Mesenteric fat pad (tissue), 1 donor: ENCODE measurements at places on chromosomes 12 and 14. TPM values are rescaled to one million over a fixed set of nuclear protein-coding genes. Genes with fewer than 3 reads are reported as not detected.

DNA sequence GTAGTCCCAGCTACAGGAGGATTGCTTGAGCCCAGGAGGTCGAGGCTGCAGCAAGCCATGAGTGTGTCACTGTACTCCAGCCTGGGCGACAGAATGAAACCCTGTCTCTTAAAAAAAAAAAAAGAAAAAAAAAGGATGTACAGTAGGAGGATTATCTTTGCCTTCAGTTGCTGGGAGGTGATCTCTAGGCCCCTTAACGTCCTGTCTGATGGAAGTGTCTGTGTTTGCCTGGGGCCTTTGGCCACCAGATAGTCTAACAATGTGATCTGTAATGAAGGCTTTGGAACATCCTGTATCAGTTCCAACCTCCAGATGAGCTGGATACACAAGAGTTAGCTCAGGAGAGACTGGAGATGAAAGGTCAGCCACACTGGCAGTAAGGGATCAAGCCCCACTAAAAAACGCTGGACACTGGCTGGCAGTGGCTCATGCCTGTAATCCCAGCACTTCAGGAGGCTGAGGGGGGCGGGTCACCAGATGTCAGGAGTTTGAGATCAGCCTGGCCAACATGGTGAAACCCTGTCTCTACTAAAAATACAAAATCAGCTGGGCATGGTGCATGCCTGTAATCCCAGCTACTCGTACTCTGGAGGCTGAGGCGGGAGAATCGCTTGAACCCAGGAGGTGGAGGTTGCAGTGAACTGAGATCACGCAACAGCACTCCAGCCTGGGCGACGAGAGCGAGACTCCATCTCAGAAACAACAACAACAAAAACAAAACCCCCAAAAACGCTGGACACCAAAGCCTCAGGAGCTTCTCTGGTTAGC, 19.0 kb upstream of the HNF1A start:
- DNase-seq = no peak

The NEDD8 gene
- 169 TPM for total RNA-seq

- DNase-seq = no peak
Measured at GRCh38 chr12:76634133-76634532, 74.6 kb upstream of the OSBPL8 start.

DNA sequence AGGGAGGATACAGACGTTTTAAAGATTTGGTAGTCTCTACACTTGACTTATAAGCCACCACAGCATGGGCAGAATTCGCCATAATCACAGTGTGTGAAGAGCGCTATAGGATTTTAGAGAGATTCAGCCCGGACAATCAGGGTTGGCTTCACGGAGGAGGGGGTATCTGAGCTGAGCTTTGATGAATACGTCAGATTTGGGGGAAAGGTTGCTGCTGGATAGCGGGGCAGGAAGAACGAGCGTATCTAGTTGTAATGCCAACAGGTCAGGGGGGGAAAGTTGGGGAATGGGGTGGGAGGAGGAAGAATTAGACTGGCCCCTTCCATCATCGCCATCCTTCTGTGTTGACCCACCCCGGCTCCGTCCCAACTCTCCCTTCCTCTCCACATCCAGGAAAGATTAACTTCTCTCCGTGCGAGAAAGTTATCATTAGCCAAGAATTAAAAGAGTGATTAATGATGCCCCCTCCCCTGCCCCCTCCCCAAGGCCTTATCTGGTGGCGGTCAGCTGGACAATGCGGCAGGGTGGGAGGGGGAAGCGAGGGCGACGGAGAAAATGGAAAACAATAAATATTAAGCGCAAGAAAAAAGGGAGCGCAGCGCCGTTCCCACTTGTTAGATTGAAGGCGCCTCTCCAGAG, 13.5 kb upstream of the GPATCH2L start:
- DNase-seq = no peak

The FITM1 gene
- total RNA-seq = 0.58 TPM

The ARHGAP9 gene
- total RNA-seq = 26.5 TPM
